ENCODE measurements at places on chromosomes 2 and 18.

- no peak for DNase-seq
These were observed 97.0 kb downstream of the XRCC5 start for GRCh38 chr2:216206041-216206703.

DNA sequence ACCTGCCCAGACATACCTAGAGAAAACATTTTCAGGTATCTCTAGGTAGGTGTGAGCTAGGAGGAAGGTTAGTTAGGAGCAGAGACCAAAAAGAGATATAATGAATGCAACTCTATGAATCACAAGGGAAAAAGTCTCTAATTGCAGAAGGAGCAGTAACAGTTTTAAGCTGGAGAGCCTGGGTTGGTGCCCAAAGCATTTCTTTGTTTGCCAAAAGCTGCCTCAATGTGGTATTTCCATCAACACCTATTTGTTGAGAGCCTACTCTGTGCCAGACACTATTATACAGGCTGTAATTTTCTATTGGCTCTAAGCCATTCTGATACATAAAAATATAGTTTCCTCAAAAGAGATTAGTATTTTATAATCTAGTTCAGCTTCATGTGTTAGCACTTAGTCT, 141.6 kb downstream of the UBE2E3 start:
- DNase-seq = no peak

GRCh38 chr18:74760026-74760425, 162.4 kb downstream of the ZNF407 start:
- DNase-seq = no peak

GRCh38 chr2:127811397-127812321, 688 bp upstream of the WDR33 start:
- DNase-seq = no peak

DNA sequence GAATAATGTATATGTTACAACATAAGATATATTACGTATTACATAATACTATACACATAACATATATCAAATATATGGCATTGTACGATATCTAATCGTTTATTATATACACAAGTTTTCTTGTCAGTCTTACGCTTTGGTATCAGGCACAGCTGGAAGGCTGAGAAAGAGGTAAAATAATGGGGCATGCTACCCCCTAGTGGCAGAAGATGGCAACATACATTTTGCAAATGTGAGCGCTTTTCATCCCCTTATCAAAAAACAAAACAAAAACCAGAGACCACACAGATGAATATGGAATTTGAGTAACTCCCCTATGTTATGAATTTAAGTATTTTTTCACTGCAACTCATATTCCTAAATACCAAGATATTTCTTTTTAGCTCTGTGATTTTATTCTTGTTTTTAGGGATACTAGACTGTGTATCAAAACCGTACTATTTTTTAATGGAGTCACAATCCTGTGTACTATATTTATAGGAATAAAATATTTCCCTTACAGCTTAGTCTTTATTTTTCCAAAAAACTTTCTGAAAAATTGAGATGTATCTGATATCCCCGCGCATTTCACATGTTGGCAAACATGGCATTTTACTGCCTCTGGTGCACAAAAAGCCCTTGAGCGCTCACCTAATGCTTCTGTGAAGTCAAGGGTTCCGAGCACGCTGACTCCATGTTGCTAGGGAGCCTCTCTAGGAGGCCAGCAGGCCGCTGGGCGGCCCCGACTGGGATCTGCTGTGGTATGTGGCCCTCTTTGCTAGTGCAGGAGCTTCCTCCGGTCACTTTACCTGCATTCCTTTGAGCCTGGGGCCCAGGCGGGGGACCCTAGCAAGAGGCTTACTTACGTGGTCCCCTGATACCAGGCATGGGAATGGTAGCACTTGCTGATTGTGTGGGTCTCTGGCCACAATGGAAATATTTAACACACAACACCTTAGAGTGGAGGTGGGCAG, 62.5 kb downstream of the SLC4A3 start:
- DNase-seq = peak; percentile 67

GRCh38 chr2:233451950-233452349, 97.7 kb downstream of the DGKD start:
- no peak for DNase-seq

DNA sequence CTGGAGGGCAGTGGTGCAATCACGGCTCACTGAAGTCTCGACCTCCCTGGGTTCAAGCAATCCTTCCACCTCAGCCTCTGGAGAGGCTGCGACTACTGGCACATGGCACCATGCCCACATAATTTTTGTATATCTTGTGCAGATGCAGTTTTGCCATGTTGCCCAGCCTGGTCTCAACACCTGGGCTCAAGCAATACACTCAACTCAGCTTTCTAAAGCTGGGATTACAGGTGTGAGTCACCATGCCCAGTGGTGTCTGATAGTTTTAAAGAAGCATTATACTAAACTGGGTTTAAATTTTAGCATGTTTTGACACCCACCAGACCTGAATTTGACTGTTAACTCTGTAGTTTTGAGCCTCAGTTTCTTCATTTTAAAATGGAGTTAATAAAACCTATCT, 109.4 kb upstream of the SLC38A11 start:
- no peak for DNase-seq

- no peak for DNase-seq
These were observed 265.2 kb downstream of the CCDC85A start for GRCh38 chr2:56449002-56449431.

- peak; percentile 41 for DNase-seq
These were observed 56.1 kb downstream of the SF3B1 start for GRCh38 chr2:197378494-197379307.

- DNase-seq = no peak
These were observed 226.4 kb upstream of the MYT1L start for GRCh38 chr2:2557475-2557874.

GRCh38 chr2:50196775-50197480, 835.0 kb downstream of the NRXN1 start:
- DNase-seq = no peak

DNA sequence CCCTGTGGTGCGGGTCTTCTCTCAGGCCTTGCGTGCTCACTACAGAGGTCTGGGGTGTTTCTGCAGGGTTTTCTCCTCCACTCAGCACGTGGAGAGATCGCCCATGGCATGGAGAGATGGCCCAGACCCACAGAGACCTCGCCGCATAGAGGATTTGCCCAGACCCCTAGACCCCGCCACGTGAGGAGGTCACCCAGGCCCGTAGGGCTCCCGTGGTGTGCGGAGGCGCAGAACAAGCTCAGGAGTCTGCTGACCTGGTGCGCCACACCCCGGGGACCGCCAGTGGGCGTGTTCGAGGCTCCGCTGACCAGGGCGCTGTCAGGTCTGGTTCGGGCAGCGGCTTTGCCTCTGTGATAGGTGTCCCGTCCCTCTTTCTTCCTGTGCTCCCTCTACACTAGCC, 64.5 kb downstream of the ADI1 start:
- DNase-seq = no peak

GRCh38 chr2:204611017-204611631, 65.8 kb downstream of the PARD3B start:
- DNase-seq = no peak

GRCh38 chr2:232014681-232015080, 53.2 kb downstream of the DIS3L2 start:
- no peak for DNase-seq

- peak; percentile 26 for DNase-seq
These were observed 9.8 kb downstream of the WDR43 start for GRCh38 chr2:28904295-28904694.

- DNase-seq = no peak
These were observed 36.6 kb downstream of the POMC start for GRCh38 chr2:25131567-25132298.

GRCh38 chr2:231133365-231134099, 8.7 kb upstream of the HTR2B start:
- DNase-seq = no peak

- DNase-seq = peak; percentile 10
These were observed 55.0 kb upstream of the SERPINB2 start for GRCh38 chr18:63832470-63832869.

DNA sequence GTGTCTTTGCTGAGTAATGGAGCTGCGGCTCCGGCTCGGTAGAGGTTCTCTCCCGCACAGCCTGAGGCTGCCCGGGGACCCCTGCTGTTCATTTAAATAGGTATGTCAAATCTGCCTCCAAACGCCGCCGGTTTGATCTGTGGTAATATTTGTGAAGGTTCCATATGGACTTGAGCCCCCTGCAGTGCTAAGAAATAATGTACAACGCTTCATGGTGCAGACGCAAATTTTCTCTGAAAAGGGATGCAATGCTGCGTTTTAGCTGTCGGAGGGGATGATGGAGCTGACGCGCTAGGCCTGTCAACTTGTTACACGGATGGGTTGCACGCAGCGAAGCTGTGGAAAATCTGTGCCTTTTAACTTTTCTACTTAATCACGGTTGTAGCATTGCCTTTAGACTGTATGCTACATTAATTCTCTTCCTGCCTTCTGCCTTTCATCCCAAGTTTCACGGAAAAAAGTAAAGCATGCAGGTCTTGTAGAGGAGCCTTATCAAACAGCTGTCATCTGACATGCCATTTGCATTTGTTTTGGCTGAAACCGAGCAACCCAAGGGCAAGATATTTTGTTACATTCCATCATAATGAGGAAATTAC, 43.2 kb downstream of the MRPS9 start:
- DNase-seq = no peak

DNA sequence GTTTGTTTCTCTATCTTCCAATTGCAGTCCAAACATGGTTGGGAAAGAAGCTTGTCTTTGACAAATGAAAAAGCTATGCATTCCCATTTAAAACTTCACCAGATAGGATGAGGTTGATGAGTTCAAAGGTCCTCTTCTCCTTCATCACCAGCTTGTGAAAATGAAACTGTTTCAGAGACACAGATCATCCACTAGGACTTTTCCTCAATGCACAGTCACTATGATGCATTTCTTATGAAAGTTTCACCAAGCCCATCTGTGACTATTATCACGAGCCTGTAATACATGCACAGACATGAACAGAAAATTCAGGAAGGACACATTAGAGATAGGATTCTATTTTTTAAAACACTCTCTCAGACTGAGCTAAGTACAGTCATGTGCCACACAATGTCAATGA, 644.4 kb downstream of the PLCL1 start:
- no peak for DNase-seq

DNA sequence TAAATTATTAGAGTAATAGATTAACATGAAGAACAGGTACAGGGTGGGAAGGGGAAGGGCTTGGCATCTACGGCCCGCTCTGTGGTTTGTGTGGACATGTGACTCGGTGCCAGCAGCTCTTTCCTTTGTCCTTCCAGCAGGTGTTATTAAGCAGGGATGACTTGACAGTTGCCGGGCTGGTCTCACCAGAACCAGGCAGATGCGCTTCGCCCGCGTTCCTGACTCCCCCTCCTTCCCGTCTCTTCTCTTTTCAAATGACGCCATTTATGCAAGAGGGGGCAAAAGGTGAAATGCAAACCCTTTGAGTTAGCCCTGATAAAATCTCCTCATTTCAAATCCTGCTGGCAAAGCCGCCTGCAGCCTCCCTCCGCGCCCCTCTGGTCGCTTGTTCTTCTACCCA, 38.9 kb upstream of the MGAT4A start:
- DNase-seq = no peak

GRCh38 chr2:96470636-96471035, 34.5 kb downstream of the NEURL3 start:
- no peak for DNase-seq

GRCh38 chr2:142048581-142048980, 82.2 kb downstream of the LRP1B start:
- no peak for DNase-seq

GRCh38 chr2:119157850-119158511, 570 bp downstream of the C1QL2 start:
- no peak for DNase-seq

DNA sequence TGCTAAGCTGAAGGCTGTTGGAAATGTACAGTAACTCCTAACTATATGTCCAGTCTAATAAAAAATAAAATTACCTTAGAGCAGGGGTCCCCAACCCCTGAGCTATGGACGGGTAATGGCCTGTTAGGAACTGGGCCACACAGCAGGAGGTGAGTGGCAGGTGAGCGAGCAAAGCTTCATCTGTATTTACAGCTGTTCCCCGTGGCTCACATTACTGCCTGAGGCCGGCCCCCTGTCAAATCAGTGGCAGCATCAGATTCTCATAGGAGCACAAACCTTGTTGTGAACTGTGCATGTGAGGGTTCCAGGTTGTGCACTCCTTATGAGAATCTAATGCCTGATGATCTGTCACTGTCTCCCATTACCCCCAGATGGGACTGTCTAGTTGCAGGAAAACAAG, 73.1 kb upstream of the CXCR4 start:
- DNase-seq = no peak

DNA sequence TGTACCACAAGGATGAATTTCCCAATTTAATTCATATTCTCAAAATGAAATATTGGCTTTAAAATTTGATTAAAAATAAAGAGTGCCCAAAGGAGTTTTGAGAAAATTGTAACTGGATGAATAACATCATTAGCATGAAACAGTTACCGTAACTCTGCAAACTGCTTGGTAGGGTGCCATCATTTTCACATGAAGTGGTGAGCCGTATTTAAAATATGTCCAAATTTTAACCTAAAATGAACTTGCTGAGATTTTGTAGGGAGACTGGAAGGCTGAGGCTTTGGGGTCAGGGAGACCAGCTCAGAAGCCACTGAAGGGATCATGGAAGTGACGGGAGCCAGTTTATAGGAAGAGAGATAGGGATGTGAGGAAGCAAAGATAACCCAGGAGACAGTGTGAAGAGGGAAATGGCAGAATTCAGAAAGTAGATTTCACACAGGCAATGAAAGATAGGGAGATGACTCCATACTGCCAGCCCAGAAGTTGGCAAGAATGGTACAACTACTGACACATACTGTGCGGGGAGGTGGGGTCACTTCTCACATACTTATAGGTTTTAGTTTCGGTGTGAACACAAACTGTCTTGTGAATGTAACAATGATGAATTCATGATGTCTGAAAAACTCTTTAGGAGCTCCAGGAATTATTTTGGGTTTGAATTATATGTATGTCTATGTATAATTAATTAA, 53.8 kb downstream of the EFEMP1 start:
- DNase-seq = no peak

DNA sequence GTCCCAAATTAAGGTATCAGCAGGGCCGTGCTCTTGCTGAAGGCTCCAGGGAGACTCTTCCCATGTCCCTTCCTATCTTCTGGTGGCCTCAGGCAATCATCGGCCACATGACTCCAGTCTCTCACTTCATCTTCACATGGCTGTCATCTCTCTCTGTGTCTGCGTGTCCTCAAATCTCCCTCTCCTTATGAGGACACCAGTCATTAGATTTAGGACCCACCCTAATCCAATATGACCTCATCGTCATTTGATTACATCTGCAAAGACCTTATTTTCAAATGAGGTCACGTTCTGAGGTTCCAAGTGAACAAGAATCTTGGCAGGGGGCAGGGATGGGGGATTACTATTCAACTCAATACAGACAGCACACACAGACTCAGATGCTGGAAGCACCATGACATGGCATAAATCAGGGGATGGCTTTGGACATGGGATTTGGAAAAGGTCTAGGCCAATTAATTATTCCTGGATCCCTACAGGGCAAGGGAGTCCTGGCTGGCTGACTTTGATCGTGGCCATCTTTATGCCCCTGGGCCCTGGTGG, 210.0 kb upstream of the SKOR2 start:
- DNase-seq = no peak

GRCh38 chr2:200498402-200499162, 11.3 kb downstream of the KCTD18 start:
- DNase-seq = no peak

Data from A172 (cell line).